T-cell (primary cell): ENCODE measurements at places on chromosomes 12 and 14.

- H3K36me3 ChIP-seq = no peaks in the 10 kb centered on the region
- peaks cover 7% of the 10 kb centered on the region for H3K4me1 ChIP-seq
- H3K4me3 ChIP-seq = no peak overlapping the region
- DNase-seq = no peak
- H3K27me3 ChIP-seq = no peaks in the 10 kb centered on the region
Observed at GRCh38 chr14:103543721-103544387, 14.9 kb downstream of the TRMT61A start.

GRCh38 chr12:119699199-119699760 lies 31.3 kb downstream of the PRKAB1 start:
- no peak overlapping the region for H3K4me3 ChIP-seq
- H3K27me3 ChIP-seq = no peaks in the 10 kb centered on the region
- no peaks in the 10 kb centered on the region for H3K36me3 ChIP-seq
- H3K4me1 ChIP-seq = no peaks in the 10 kb centered on the region

- no peak for DNase-seq
- H3K27ac ChIP-seq = no peak overlapping the region
- H3K4me3 ChIP-seq = no peak overlapping the region
- no peaks in the 10 kb centered on the region for H3K4me1 ChIP-seq
- H3K36me3 ChIP-seq = no peaks in the 10 kb centered on the region
Observed at GRCh38 chr14:81085596-81085995, 130.2 kb downstream of the TSHR start.

- no peak for DNase-seq
- no peak overlapping the region for H3K27ac ChIP-seq
- no peak overlapping the region for H3K4me3 ChIP-seq
Observed at GRCh38 chr14:77342726-77343397, 22.0 kb downstream of the GSTZ1 start.

DNA sequence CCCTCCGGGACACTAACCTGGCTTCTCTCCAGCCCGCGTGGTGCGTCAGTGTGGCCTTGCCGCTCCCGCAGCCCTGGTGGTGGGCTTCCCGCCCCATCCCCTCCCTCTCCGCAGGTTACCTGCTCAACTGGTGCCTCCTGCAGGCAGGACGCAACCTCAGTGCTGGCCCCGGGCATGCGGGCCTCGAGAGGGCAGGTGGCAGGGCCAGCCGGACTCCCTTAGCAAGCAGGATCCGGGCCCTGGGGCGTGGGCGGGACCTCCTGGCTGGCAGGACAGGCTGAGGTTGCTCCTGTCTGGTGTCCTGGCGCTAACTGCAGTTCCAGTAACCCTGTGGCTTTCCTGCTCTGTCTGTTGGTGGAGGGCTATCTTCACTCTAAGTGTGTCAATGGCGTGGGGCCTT lies 8.6 kb upstream of the ADSS1 start:
- H3K27ac ChIP-seq = no peak overlapping the region
- no peak overlapping the region for H3K4me3 ChIP-seq
- H3K4me1 ChIP-seq = no peaks in the 10 kb centered on the region

DNA sequence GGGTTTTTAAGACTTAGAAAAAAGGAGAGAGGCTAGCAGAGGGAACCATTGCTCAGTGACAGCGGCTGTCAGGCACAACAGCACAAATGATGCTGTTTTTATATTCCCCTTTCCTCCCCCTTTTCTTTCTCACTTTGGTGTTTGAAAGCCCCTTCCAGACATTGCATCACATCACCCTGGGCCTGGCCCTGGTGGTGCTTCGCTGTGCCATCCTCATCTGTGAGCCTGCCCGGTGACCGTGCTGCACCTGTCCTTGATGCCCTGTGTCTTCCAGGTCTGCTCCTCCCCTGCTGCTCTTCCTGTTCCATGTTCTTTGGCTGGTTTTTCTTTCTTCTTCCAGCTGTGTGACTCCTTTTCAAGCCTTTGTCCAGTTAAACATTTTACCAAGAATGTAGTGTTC lies 24.8 kb downstream of the KLC1 start:
- H3K4me1 ChIP-seq = peaks cover 6% of the 10 kb centered on the region
- no peak overlapping the region for H3K4me3 ChIP-seq
- H3K27me3 ChIP-seq = no peaks in the 10 kb centered on the region
- no peak for DNase-seq
- peaks cover 54% of the 10 kb centered on the region for H3K36me3 ChIP-seq
- H3K27ac ChIP-seq = no peak overlapping the region

DNA sequence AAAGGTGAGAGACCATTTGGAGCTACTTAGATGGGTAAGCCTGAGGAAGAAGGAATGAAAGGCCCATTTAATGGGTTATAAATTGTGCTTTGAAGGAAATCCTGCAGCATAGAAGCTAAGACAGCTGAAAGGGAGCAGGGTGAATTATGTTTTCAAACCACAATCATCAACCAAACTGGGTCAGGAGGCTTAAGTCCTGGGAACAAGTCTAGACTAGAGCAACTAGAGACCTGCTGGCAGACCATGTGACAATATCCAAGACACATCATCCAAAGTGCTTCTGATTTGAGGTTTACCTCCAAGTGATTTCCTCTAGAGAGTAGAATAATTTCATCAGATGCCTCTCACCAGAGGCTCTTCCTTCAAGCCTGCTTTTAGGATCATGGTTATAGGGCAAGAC lies 53.7 kb downstream of the MAP3K9 start:
- H3K4me3 ChIP-seq = no peak overlapping the region
- DNase-seq = no peak
- no peaks in the 10 kb centered on the region for H3K4me1 ChIP-seq
- H3K36me3 ChIP-seq = peaks cover 8% of the 10 kb centered on the region
- H3K27me3 ChIP-seq = no peaks in the 10 kb centered on the region

DNA sequence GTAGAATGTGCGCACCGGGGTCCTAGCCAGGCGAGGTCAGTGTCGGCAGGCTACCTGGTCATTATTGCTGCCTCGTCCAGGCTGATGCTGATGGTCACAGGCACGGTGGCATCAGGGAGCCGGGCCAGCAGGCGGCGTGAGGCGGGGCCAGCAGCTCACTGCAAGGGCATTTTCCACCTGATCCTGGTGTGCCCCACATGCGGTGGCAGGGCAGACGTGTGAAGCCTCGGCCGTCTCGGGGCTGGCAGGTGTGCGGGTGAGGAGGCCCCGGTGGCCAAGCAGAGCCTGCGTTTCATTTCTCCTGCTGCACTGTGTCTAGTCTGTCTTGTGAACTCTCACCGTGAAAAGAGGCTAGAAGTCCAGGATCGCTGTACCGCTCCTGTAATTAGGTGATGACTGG lies 12.0 kb upstream of the AMN start:
- H3K4me3 ChIP-seq = no peak overlapping the region
- DNase-seq = no peak
- H3K4me1 ChIP-seq = no peaks in the 10 kb centered on the region
- H3K27me3 ChIP-seq = no peaks in the 10 kb centered on the region
- H3K36me3 ChIP-seq = peaks cover 24% of the 10 kb centered on the region

DNA sequence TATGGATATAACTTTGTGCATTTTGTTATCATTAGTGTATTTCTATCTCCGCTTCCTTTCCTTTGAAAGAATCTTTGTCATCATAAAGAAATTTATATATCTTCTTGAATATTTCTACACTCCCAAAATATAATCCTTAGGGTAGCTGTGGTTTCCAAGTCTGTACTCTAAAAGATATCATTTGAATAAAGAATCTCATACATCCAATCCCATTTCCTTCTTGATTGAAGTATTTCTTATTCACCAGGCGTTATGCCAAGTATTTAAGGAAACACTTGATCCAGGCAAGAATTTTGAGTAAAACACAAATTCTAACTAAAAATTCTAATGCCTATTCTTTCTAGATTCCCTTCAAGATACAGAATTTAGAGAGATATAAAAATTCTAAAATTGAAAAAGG lies 821.8 kb downstream of the GALC start:
- no peak overlapping the region for H3K27ac ChIP-seq
- H3K36me3 ChIP-seq = no peaks in the 10 kb centered on the region
- no peaks in the 10 kb centered on the region for H3K27me3 ChIP-seq
- H3K4me3 ChIP-seq = no peak overlapping the region

DNA sequence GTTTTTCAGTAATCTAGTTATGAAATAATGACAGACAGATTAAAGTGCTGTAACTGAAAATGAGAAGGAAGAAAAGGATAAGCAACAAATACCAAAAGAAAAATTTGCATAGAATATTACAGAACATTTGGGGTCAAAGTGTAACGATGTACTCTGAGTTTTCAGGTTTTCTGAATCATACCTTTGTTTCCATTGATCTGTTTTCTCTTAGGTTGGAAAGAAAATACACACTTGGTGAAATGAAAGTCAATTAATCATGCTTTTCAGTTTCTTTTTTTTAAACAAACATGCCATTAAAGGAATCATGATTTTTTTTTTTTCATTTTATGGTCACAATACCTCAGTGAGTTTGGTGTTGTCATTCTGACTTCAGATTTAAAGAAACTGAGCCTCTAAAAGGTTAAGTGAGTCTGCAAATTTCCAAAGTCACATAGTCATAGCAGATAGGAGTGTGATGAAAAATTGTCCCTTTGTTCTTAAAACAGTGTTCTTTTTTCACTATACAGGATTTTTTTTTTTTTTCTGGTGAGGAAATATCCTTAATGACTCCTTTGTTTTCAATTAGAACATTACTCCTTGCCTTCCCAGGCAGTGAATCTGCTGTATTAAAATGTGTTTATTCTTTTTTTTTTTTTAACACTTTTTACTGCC lies 35.9 kb upstream of the PZP start:
- no peaks in the 10 kb centered on the region for H3K27me3 ChIP-seq
- H3K4me3 ChIP-seq = no peak overlapping the region
- no peaks in the 10 kb centered on the region for H3K4me1 ChIP-seq
- no peak for DNase-seq
- no peak overlapping the region for H3K27ac ChIP-seq
- peaks cover 2% of the 10 kb centered on the region for H3K36me3 ChIP-seq

DNA sequence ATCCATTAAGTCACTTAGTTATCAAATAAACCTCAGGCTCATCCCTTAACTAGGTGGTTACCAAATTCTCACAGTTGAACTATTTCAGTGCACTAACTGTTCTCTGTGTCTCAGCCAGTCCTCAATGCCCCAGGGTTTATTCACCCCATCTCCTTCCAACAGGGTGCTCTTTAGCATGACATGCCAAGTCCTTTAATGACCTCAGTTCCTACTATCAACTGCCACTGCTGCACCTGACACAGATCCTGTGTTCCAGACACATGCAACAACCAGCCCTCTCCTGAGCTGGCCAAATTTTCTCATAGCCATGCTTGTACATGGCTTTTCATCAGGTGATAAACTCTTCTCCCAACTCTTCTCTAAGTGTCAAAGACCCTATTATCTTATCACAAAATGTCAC lies 80.0 kb downstream of the ATXN2 start:
- no peak overlapping the region for H3K27ac ChIP-seq
- DNase-seq = no peak
- no peak overlapping the region for H3K4me3 ChIP-seq

- no peak overlapping the region for H3K27ac ChIP-seq
- no peaks in the 10 kb centered on the region for H3K27me3 ChIP-seq
- DNase-seq = no peak
- H3K4me1 ChIP-seq = no peaks in the 10 kb centered on the region
- no peaks in the 10 kb centered on the region for H3K36me3 ChIP-seq
Observed at GRCh38 chr12:61998791-61999190, 261.4 kb upstream of the USP15 start.

DNA sequence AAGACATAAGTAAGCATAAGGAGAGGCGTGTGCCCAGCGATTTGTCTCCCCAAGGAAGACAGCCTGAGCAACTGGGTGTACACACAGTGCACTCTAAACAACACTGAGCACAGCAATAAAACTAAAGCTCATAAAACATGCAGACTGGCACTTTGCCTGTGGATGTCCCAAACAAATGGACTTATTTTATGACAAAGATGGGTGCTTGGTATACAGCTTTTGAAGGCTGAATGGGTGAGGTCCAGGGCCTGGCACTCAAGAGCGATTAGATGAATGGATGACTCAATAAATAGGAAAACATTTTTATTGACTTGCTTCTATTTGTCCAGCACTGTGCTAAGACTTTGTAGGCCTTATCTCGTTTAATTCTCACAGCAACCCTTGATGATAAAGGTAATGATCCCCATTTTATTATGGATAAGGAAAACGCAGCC lies 28.5 kb downstream of the LGMN start:
- no peaks in the 10 kb centered on the region for H3K4me1 ChIP-seq
- H3K4me3 ChIP-seq = no peak overlapping the region
- H3K27ac ChIP-seq = no peak overlapping the region
- no peaks in the 10 kb centered on the region for H3K36me3 ChIP-seq
- no peak for DNase-seq

GRCh38 chr14:93156693-93157369 lies 27.9 kb downstream of the MOAP1 start:
- H3K27me3 ChIP-seq = no peaks in the 10 kb centered on the region
- H3K36me3 ChIP-seq = no peaks in the 10 kb centered on the region
- DNase-seq = no peak

- H3K4me1 ChIP-seq = peaks cover 7% of the 10 kb centered on the region
- no peak overlapping the region for H3K27ac ChIP-seq
- no peak overlapping the region for H3K4me3 ChIP-seq
Observed at GRCh38 chr14:24712909-24713308, 78.9 kb upstream of the GZMB start.

DNA sequence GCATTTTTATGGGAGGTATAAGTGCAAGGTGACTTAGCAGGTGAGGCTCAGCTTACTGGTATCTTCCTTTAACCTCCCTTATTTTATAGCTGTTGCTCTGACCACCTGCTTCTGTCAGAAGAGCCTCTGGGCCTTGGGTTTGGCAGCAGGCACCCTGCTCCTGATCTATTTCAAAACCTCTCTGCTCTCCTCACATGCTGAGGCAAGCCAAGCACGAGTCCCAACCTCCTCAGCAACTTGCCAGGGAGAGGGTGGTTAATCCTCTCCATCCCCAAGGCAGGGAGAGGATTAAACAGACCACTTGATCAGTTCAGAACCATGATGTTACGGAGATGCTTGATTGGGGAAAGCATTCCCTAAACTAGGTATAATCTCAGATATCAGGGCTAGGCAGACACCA lies 5.4 kb downstream of the PLEKHH1 start:
- no peaks in the 10 kb centered on the region for H3K36me3 ChIP-seq
- H3K27ac ChIP-seq = no peak overlapping the region
- no peaks in the 10 kb centered on the region for H3K4me1 ChIP-seq
- no peak overlapping the region for H3K4me3 ChIP-seq
- DNase-seq = no peak
- peaks cover 3% of the 10 kb centered on the region for H3K27me3 ChIP-seq
